ENCODE measurements at places on chromosomes 12 and 14.

- no peak for DNase-seq
Observed at GRCh38 chr12:13471471-13471870, 274.9 kb downstream of the EMP1 start.

DNA sequence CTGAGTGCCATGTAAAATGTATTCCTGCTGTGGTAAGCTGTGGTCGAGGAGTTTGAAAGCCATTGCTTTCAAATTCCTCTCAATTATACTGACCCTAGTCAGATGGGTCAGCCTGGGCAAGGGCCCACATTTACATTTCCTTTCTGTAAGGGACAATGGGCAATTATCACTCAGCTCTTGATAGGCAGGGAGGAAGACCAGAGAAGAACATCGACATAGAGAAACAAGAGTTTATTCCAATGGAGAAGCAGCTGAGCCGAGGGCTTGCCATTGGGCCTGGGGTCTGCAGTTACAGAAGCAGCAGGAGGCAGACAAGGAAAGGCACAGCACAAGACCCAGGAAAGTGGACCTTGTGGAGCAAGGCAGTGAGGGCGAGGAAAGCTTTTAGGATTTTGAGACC lies 9.7 kb downstream of the NRIP2 start:
- no peak for DNase-seq

DNA sequence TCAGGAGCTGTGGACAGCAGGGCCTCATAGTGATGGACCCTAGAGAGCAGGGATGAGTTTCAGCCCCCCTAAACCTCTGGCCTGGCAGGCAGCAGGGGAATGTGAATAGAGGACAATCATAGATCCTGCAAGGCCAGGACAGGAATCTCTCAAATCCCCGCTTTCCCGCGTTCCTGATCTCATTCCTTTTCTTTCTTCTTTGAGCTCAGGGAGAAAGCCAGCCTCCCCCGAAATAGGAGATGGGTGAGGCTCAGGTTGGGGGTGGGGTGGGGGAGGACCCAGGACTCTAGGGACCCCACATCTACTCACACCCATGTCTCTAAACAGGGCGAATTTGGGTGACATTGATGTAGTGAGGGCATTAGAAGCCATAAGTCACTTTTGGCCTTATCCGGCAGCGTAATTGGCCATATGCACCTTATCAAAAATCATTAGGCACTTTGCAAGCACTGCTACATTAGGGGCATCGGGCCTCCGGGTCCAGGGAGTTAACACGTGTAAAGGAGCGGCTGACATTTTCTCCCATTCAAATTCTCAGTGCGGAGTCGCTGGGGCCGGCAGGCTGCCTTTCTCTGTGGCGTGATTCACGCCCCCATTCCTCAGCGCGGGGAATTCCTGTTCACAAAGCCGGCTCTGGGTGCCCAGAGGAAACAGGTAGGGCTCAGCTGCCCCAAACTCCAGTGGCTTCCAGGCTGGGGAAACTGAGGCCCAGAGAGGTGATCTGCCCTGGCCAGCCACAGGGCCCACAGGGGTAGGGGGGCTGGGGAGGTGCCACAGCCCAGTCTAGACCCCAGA lies 1.5 kb downstream of the LHX5 start:
- no peak for DNase-seq

- DNase-seq: peak; percentile 1
Observed at GRCh38 chr12:97960741-97961608, 498.4 kb downstream of the RMST start.

DNA sequence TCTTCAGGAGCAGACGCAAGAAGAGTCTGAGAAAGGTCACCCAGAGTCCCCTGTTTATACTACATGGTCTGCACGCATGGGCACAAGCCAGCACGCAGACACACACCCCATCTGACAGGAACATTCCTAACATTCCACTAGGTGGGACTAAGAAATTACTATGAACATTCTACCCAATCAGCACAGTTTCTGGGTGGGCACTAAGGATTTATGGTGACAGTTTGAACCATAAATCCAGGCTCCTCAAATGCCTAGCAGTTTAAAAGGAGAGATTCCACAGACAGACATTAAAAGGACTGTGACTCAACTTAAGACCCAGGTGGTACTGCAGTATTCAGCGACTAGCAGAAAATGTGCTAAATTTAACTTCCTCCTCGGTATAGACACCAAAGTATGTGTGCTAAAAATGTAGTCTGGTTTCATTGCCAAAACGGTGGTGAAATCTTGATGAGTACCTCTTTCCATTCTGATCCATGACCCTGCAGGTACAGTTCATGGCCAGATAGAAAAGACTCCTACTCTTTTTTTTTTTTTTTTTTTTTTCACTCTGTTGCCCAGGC lies 16.2 kb downstream of the ABHD4 start:
- peak; percentile 98 for DNase-seq

Measured in fibroblast of skin of back (primary cell).